ENCODE measurements at places on chromosomes 5 and 9.

DNA sequence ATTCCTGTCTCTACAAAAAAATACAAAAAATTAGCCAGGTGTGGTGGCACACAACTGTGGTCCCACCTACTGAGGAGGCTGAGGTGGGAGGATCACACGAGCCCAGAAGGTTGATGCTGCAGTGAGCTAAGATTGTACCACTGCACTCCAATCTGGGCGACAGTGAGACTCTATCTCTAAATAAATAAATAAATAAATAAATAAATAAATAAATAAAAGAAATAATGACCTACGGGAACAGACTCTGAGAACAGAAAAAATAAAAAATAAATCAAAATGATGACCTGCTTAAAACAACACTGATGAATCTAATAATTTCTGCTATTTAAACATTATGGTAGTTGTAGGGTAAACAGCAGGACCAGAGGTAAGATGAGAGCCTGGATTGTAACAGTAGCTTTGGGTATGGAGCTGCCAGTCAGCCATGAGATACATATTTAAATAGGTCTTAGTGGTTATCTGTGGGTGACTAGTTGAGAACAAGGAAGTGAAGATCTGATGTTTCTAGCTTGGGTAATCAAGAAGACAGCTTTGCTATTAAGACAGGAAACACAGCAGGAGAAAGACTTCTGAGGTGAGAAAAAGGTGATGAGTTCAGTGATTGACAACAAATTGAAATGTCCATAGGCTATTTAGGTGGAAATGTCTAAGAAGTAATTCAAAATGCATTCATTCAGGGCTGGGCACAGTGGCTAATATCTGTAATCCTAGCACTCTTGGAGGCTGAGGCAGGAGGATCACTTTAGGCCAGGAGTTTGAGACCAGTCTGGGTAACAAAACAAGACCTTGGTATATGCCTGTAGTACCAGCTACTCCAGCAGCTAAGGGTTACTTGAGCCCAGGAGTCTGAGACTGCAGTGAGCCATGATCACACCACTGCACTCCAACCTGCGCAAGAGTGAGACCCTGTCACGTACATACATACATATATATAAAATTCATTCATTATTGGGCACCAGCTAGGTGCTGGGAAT, 11.0 kb downstream of the RNF145 start:
- DNase-seq, result no peak

GRCh38 chr5:169114466-169115065, 186.4 kb downstream of the SLIT3 start:
- no peak for DNase-seq

- no peak for DNase-seq
These were observed 9.3 kb downstream of the ADCY2 start for GRCh38 chr5:7405277-7405676.

- DNase-seq, result no peak
These were observed 72.1 kb upstream of the HSPA9 start for GRCh38 chr5:138647261-138647788.

GRCh38 chr9:129860653-129861446, 25.6 kb downstream of the USP20 start:
- no peak for DNase-seq

GRCh38 chr5:173480896-173481295, 135.6 kb downstream of the BOD1 start:
- DNase-seq, result no peak

DNA sequence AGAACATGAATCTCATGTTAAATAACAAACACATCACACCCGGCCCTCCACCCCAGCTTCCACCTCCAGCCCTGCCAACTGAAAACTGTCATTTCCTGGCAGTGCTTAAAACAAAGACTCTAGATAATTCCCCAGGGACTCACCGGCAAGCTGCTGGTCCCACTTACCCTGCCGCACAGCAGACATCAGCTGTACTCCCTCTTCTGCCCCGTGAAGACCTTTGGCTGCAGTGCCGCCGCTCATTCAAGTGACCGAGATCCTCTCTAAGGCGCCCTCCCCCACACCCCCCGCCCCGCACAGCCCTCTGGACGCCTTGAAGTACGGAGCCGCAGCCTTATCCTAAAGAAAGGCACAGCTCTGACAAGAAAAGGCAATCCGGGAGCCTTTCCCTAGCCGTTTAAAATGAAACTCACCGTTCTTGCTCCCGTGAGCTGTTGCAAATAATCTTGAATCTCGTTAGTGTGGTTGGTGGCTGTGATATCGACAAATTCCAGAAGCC, 434 bp downstream of the GLRX start:
- DNase-seq, result peak; percentile 60

GRCh38 chr5:65512170-65512937, 30.6 kb upstream of the ADAMTS6 start:
- DNase-seq, result no peak

- DNase-seq, result no peak
These were observed 166.4 kb downstream of the PBX3 start for GRCh38 chr9:125913551-125913950.

- DNase-seq, result no peak
These were observed 22.3 kb downstream of the FABP6 start for GRCh38 chr5:160251406-160252155.

GRCh38 chr5:139204196-139204595, 6.0 kb upstream of the SIL1 start:
- no peak for DNase-seq

GRCh38 chr5:68533571-68534084, 318.1 kb downstream of the PIK3R1 start:
- peak; percentile 15 for DNase-seq

DNA sequence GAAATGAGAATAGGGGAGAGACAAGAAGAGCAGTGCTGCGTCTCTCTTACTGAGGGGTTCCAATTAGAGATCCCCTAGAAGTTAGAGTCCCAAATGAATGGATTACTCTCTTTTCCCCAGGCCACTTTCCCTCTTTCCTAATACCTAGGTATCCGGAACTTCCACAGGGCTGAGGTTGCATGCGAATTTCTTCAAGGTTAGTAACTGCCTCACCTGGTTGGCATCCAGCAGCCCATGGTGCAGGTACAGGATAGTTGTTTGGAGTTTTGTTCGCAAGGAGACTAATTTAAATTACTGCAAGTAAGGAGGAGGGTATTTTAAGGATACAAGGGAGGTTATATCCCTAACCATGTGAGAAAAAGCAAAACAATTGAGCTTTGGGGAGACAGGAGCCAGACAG, 52.4 kb upstream of the JAK2 start:
- no peak for DNase-seq

- no peak for DNase-seq
These were observed 1.8 kb downstream of the NTMT1 start for GRCh38 chr9:129627556-129628440.

- peak; percentile 62 for DNase-seq
These were observed 752 bp upstream of the ANKH start for GRCh38 chr5:14872070-14872989.

DNA sequence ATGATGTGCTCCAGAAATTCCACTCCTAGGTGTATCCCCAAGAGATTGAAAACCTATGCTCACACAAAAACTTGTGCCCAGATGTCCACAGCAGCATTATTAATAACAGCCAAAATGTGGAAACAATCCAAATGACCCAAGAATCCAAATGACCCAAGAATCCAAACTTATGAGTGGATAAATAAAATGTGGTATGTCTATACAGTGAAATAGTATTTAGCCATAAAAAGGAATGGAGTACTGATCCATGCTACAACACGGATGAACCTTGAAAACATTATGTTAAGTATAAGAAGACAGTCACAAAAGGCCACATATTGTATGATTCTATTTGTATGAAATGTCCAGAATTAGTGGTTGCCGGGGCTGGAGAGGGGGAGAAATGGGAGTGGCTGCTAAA, 80.3 kb downstream of the PSD2 start:
- no peak for DNase-seq

- peak; percentile 91 for DNase-seq
These were observed 452.0 kb upstream of the ZNF608 start for GRCh38 chr5:125198270-125198974.

- no peak for DNase-seq
These were observed 43.6 kb downstream of the SERINC5 start for GRCh38 chr5:80212171-80212667.

- no peak for DNase-seq
These were observed 525.6 kb downstream of the SPATA31D1 start for GRCh38 chr9:82513976-82514735.

DNA sequence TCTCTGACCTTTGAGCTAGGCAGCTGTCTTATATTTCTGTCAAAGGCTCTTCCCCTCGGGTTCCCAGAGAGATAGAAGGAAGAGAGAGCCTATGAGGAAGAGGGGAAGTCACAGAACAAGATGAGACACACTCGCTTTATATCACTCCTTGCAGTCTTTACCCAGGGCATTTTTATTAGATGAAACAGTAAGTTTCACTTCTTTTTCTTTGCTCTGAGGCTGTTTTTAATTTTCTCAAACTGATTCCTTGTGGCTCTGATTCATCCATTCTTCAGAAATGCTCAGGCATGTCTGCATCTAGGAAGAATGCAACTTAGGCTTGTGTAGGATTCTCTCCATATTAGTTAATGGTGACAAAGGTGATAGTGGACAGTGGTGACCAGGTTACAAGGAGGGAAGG, 132.9 kb upstream of the CHD1 start:
- DNase-seq, result no peak

- no peak for DNase-seq
These were observed 217.9 kb upstream of the KLF4 start for GRCh38 chr9:107707428-107707837.

- peak; percentile 1 for DNase-seq
These were observed 941 bp downstream of the XPA start for GRCh38 chr9:97695995-97696802.

- DNase-seq, result no peak
These were observed 22.5 kb downstream of the TICAM2 start for GRCh38 chr5:115579747-115580173.
